T-helper 17 cell (primary cell): ENCODE measurements at places on chromosomes 3 and 15. TPM values are rescaled to one million over a fixed set of nuclear protein-coding genes. Genes with fewer than 3 reads are reported as not detected.

Gene SLC9C1
- not detected for total RNA-seq

- peaks cover 26% of the 10 kb centered on the region for H3K27me3 ChIP-seq
- H3K4me3 ChIP-seq: no peak overlapping the region
- H3K36me3 ChIP-seq: no peaks in the 10 kb centered on the region
- H3K4me1 ChIP-seq: peaks cover 9% of the 10 kb centered on the region
- DNase-seq: no peak
Observed at GRCh38 chr15:77749236-77749997, 116.7 kb upstream of the LINGO1 start.

Gene CYP1A2
- not detected for total RNA-seq

DNA sequence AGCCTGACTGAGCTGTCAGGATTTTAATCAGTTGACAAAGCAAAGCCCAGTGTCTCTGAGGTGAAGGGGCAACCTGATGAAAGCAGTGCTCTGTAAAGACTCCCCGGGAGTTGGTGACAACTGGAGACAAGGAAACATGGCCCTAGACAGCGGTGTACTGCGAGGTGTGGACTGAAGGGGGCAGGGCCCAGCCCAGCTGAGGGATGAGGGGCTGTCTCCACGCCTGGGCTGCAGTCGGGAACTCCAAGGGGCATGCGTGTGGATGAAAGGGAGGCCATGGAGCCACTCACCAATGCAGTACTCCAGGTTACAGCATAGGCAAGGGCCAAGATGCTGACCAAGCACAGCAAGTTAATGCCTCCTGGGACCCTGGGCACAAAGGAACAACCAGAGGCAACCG, 45.1 kb downstream of the SCAP start:
- H3K4me1 ChIP-seq: peaks cover 8% of the 10 kb centered on the region
- no peak for DNase-seq
- H3K27me3 ChIP-seq: no peaks in the 10 kb centered on the region
- no peak overlapping the region for H3K4me3 ChIP-seq
- H3K36me3 ChIP-seq: peaks cover 5% of the 10 kb centered on the region

DNA sequence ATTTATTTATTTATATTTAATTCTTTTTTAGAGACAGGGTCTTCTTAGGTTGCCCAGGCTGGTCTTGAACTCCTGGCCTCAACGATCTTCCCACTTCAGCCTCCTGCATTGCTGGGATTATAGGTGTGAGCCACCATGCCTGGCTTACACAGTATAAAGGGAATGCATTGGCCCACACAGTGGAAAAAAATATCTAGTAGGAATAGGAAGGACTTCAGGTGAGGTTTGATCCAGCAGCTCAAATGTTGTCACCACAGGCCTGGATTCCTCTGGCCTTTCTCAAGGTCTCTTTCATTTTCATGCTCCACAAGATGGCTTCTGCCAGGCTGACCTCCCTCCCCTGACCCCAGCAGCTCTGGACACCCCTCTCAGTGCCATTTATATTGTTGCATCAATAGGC, 2.1 kb upstream of the SPTBN5 start:
- H3K27ac ChIP-seq: peak overlapping the region; percentile 97
- H3K4me1 ChIP-seq: peaks cover 17% of the 10 kb centered on the region
- no peaks in the 10 kb centered on the region for H3K27me3 ChIP-seq
- no peaks in the 10 kb centered on the region for H3K36me3 ChIP-seq
- no peak for DNase-seq

- peaks cover 7% of the 10 kb centered on the region for H3K4me1 ChIP-seq
- H3K4me3 ChIP-seq: no peak overlapping the region
- no peak for DNase-seq
- no peaks in the 10 kb centered on the region for H3K36me3 ChIP-seq
- H3K27ac ChIP-seq: peak overlapping the region; percentile 17
Observed at GRCh38 chr3:149702691-149703441, 45.0 kb upstream of the WWTR1 start.

DNA sequence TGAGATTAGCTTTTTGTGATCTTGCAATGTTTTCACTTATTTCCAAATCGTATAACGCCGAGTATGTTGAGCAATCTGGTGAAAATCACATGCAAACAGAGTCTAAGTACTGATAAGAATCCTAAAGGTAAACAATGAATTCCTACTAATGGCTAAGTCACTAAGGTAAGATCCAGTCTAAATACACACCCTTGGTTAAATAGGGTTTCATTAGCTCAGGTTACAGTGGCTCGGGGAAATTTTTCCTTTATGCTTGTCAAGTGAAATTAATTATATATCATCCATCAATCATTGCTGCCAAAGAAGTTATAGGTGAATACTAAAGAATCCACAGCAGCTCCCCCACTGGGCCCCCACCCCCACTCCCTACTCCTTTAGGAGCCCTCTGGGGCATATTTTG, 139.3 kb downstream of the SOX2 start:
- no peaks in the 10 kb centered on the region for H3K27me3 ChIP-seq
- no peak for DNase-seq
- no peak overlapping the region for H3K4me3 ChIP-seq
- no peaks in the 10 kb centered on the region for H3K4me1 ChIP-seq
- H3K36me3 ChIP-seq: no peaks in the 10 kb centered on the region

- no peak for DNase-seq
- no peaks in the 10 kb centered on the region for H3K27me3 ChIP-seq
- H3K27ac ChIP-seq: peak overlapping the region; percentile 60
- peaks cover 6% of the 10 kb centered on the region for H3K4me1 ChIP-seq
- no peak overlapping the region for H3K4me3 ChIP-seq
- H3K36me3 ChIP-seq: peaks cover 1% of the 10 kb centered on the region
Observed at GRCh38 chr3:16439163-16439847, 74.2 kb downstream of the RFTN1 start.
